ENCODE measurements at places on chromosomes 6 and 20.
A peak's percentile ranks its signal among the peaks of the same experiment; 100 is the strongest.

GRCh38 chr6:11917951-11918738, 94.0 kb upstream of the HIVEP1 start:
- H3K4me1 ChIP-seq, result peaks cover 21% of the 10 kb centered on the region
- H3K36me3 ChIP-seq, result no peaks in the 10 kb centered on the region
- no peak overlapping the region for H3K4me3 ChIP-seq
- no peaks in the 10 kb centered on the region for H3K27me3 ChIP-seq

- no peaks in the 10 kb centered on the region for H3K36me3 ChIP-seq
- no peak overlapping the region for H3K4me3 ChIP-seq
- DNase-seq, result no peak
- no peaks in the 10 kb centered on the region for H3K4me1 ChIP-seq
- H3K27me3 ChIP-seq, result no peaks in the 10 kb centered on the region
Measured at GRCh38 chr20:51899674-51900073, 97.4 kb upstream of the SALL4 start.

- H3K36me3 ChIP-seq, result no peaks in the 10 kb centered on the region
- no peak overlapping the region for H3K4me3 ChIP-seq
- H3K27ac ChIP-seq, result no peak overlapping the region
- H3K4me1 ChIP-seq, result no peaks in the 10 kb centered on the region
- no peaks in the 10 kb centered on the region for H3K27me3 ChIP-seq
- DNase-seq, result no peak
Measured at GRCh38 chr6:24568683-24569082, 73.9 kb downstream of the ALDH5A1 start.

DNA sequence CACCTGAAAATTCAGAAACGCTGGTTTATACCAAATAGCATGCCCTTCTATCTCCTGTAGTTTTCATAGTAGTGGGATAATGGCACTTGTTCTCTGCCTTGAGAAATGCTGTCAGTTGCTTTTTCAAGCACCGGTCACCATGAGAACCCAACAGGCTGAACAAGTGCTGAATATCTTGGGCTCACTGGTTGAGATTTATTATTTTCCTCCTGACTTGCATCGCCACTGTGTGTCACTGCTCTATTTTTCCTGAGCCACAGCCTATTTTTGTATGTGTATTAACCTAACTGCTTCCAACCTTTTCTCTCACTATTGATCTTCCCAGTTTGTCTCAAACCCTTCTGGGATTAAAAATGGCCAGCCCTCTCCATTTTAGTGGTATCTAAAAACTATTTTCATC, 71.9 kb downstream of the OPN5 start:
- no peaks in the 10 kb centered on the region for H3K4me1 ChIP-seq
- no peaks in the 10 kb centered on the region for H3K36me3 ChIP-seq
- no peak overlapping the region for H3K4me3 ChIP-seq
- no peak overlapping the region for H3K27ac ChIP-seq
- no peaks in the 10 kb centered on the region for H3K27me3 ChIP-seq

GRCh38 chr6:28988536-28989311, 16.4 kb downstream of the ZNF311 start:
- H3K27me3 ChIP-seq, result no peaks in the 10 kb centered on the region
- no peaks in the 10 kb centered on the region for H3K36me3 ChIP-seq
- H3K27ac ChIP-seq, result no peak overlapping the region
- no peak for DNase-seq
- peak overlapping the region; percentile 25 for H3K4me3 ChIP-seq

DNA sequence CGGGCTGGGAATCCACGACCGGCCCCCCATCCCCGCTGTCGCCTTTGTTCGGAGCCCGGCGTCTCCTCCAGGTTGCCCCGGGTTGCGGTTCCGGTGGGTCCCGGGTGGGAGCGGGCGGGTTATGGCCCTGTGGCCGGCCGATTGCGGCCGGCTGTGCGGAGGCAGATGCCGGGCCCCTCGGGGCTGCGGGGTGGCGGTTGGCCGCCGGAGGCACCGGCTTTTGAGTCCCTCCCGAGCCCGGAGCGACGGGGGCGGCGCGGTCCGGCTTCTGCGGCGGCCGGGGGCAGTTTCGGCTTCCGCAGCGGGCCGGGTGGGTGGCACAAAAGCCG, 431 bp downstream of the LOC128125822 start:
- no peak for DNase-seq
- H3K36me3 ChIP-seq, result no peaks in the 10 kb centered on the region
- peak overlapping the region; percentile 97 for H3K4me3 ChIP-seq
- peak overlapping the region; percentile 100 for H3K27ac ChIP-seq
- H3K4me1 ChIP-seq, result peaks cover 51% of the 10 kb centered on the region

DNA sequence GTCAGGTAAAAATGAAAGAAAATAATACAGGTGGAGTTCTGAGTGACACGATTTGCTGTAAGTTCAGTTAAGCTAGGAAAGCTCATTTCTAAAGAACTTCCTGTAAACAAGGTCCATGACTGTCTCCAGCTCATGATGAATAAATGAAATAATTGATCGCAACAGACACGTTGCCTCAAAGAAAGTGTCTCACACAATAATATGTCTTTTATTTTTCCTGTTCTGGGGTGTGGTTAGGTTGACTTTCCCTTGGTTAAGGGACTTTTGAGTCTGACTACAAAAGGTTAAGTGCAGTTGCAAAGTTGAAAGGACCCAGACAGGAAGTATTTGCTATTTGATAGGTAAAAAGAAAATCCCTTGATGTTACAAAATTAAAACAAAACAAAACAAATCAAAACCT, 304.2 kb upstream of the PRDM1 start:
- H3K27me3 ChIP-seq, result no peaks in the 10 kb centered on the region
- H3K36me3 ChIP-seq, result no peaks in the 10 kb centered on the region
- H3K4me3 ChIP-seq, result no peak overlapping the region
- DNase-seq, result no peak
- peaks cover 4% of the 10 kb centered on the region for H3K4me1 ChIP-seq
- peak overlapping the region; percentile 87 for H3K27ac ChIP-seq

DNA sequence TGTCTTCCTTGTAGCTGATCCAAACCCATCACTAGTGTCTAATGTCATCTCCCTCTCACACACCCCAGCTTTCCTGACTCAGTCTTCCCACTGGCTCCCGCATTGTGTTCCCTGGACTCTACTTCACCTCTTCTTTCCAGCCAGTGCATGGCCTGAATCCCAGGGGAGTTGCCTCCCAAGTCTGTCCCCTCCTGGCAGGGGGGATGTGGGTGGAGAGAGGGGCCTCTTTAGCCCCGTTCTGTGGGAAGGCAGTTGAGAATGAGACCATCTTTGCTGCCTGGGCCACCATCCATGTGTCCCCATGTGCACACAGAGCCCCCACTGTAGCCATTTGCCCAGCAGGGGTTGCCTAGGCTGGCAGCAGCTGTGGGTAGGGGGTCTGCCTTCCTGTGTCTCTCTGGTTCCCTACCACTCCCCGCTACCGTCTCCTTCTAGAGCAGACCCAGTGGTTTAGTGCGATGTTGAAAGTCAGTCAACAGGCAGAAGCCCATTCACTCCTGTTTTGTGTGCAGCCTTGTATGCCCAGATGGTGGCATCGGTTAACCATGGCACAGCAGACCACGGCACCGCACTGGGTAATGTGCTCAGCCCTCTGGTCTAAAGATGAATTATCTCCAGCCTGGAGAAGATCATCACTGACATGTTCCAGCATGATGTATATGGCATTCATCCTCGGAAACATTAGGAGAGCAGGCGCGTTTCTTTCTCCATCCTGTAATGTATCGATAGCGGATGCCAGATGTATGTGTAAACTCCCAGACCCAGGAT, 178.8 kb upstream of the SNX9 start:
- H3K36me3 ChIP-seq, result no peaks in the 10 kb centered on the region
- H3K27ac ChIP-seq, result no peak overlapping the region
- no peak overlapping the region for H3K4me3 ChIP-seq
- no peaks in the 10 kb centered on the region for H3K27me3 ChIP-seq

- no peak overlapping the region for H3K4me3 ChIP-seq
- no peak for DNase-seq
- no peak overlapping the region for H3K27ac ChIP-seq
- H3K4me1 ChIP-seq, result peaks cover 14% of the 10 kb centered on the region
- H3K27me3 ChIP-seq, result no peaks in the 10 kb centered on the region
- H3K36me3 ChIP-seq, result peaks cover 4% of the 10 kb centered on the region
Measured at GRCh38 chr6:3019749-3020320, 20.1 kb downstream of the NQO2 start.

DNA sequence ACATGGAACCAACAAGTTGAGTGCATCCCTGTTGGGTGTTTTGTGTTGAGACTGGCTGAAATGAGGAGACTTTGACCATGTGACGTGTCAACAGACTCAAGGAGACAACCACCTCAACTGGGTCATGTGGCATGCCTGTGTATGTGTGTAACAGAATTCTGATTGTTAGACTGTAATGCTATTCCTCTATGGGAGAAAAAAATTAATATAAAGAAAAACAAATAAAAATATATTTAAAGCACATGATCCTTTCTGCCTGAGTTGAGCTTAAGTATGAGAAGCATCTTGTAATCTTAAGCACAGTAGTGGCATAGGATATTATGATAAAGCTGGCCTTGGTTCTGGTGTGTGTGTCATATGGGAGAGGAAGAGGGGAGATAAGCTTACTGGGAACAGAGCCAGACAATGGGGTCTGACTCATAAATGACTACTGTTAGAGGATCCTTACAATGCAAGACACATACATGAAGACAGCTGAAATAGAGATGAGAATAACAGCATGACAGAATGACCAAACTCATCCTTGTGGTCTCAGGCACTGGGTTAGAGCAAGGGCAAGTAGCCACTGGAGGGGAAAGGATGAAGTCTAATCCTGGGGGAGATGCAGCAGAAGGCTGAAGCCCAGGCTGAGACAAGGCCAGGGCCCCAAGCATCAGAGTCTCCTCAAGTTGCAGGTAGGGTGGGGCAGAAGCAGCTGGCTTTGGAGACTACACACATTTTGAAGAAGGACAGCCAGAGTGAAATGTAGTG, 9.2 kb downstream of the TP53INP2 start:
- H3K4me3 ChIP-seq, result no peak overlapping the region
- H3K36me3 ChIP-seq, result no peaks in the 10 kb centered on the region
- H3K4me1 ChIP-seq, result peaks cover 6% of the 10 kb centered on the region
- H3K27me3 ChIP-seq, result no peaks in the 10 kb centered on the region
- no peak for DNase-seq

DNA sequence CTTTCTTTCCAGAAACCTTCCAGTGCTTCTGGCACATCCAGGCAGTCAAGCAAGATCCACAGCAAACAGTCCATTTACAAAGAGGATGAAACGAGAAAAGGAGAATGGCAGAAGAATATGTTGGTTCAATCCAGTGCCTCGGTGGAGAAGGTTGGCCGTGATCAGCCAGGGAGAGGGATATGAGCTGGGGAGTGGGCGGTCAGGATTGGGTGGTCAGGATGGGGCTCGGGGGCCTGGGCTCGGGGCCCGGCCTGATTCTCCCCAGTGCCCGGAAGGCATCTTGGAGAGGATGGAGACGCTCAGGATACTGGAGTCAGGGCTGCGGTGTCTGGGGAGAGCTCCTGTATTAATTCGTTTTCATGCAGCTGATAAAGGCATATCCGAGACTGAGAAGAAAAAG, 61.3 kb downstream of the EFCAB8 start:
- H3K27me3 ChIP-seq, result no peaks in the 10 kb centered on the region
- H3K36me3 ChIP-seq, result no peaks in the 10 kb centered on the region

GRCh38 chr6:24537082-24537699, 42.4 kb downstream of the ALDH5A1 start:
- no peaks in the 10 kb centered on the region for H3K36me3 ChIP-seq
- no peaks in the 10 kb centered on the region for H3K4me1 ChIP-seq
- no peak for DNase-seq

Data from esophagus squamous epithelium (tissue), 5 donors.